ENCODE measurements at places on chromosomes 2 and 18. TPM values are rescaled to one million over a fixed set of nuclear protein-coding genes. Genes with fewer than 3 reads are reported as not detected.

GALM gene
- 7.8 TPM for total RNA-seq

CTAGE1 gene
- total RNA-seq: 0.07 TPM

ZNF396 gene
- 3.5 TPM for total RNA-seq

EGR4 gene
- not detected for total RNA-seq

DYNAP gene
- total RNA-seq: not detected

LOXL3 gene
- 110 TPM for total RNA-seq

NT5C1B gene
- total RNA-seq: not detected

SCYGR4 gene
- not detected for total RNA-seq

ANO7 gene
- 1.0 TPM for total RNA-seq

RAB27B gene
- 10.6 TPM for total RNA-seq

DSC3 gene
- 0.46 TPM for total RNA-seq

ALK gene
- total RNA-seq: 0.07 TPM

Data from smooth muscle cell of the pulmonary artery (primary cell).